ENCODE measurements at places on chromosomes 11 and 22.

- DNase-seq, result no peak
Measured at GRCh38 chr11:120932305-120932915, 91.5 kb upstream of the TBCEL start.

- DNase-seq, result no peak
Measured at GRCh38 chr22:47144791-47145425, 382.5 kb downstream of the TBC1D22A start.

DNA sequence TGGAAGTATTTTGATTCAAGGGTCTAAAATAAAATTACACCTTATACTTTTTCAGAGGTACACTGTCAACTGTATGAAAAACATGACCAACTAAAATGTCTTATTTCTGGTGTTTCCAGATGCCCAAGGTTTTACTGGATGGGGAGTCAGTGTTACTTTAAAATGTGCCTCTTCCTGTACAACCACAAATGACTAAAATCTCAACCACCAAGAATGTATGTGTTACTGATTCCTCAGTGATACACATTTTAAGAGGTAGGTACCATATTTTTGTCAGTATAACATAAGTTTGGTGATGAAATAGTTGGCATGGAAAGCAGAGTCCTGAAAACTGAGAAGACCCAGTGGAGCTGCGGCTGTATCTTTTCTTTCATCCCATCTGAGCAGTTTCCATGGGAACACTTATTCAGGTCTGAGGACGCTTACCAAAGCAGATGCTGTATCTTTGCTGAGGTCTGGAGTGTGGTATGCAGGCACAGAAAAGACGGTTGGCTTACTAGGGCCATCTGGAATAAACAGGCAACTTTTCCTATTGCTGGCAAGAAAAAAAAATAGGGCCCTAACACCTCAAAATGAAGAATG, 21.2 kb upstream of the TP53AIP1 start:
- DNase-seq, result no peak

DNA sequence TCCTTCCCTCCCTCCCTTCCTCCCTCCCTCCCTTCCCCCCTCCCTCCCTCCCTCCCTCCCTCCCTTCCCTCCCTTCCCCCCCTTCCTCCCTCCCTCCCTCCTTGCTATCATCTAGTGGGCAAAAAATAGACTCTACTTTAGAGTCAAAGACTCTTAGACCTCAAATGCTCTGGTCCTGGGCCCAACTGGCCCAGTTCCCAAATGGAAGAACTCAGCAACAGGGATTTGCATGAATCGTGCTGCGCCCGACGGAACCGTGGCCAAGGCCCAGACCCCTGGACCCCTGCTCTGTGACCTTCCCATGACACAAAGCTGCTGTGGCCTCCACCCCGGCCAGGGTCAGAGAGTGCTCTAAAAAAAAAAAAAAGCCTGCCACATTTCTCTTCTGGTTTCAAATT, 97.4 kb downstream of the WNT7B start:
- DNase-seq, result no peak

DNA sequence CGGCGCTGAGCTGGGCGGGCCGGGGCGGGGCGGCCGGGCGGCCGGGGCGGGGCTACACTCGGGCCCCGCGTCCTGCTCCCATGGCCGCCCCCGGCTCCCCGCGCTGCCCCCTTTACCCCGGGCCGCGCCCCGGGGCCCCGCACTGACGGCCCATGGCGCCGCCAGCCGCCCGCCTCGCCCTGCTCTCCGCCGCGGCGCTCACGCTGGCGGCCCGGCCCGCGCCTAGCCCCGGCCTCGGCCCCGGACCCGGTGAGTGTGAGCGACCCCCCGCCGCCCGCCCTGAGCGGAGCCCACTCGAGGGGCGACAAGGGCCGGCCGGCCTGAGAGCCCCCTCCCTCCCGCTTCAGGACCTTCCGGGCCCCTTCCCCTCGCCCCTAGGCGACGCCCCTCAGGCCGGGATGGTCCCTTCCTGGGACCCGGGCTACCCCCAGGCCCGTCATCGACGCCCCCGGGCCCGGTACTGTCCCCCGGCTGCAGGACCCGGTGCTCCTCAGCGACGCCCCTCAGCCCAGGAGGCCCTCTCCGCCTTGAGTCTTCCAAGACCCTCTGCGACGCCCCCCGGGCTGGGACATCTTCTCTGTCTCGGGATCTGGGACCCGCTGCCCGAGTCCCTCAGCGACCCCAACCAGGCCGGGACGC, at the start of gene KREMEN1:
TSS of gene KREMEN1 (plus strand) at position 57 of the 639 bp plus-strand sequence. CDS start at position 153, 96 bp downstream.
- no peak for DNase-seq

GRCh38 chr22:50523806-50524675, 1.4 kb downstream of the SCO2 start:
- no peak for DNase-seq

DNA sequence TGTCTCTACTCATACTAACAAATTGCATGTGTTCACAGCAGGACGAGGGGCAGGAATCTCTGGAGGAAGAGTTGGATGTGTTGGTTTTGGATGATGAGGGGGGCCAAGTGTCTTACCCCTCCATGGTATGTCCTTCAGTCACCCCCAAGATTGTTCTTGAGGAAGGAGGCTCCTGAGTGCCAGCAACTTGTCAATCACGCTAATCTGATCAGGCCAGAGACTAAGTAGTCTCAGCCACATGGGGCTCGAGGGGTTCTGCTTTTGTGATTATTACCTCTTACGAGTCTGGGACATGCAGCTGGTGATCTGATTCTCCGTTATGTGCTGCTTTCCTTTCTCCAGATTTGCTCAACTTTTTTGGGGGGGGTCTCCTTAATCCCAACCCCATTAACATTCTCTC, 54.3 kb downstream of the CTNND1 start:
- no peak for DNase-seq

DNA sequence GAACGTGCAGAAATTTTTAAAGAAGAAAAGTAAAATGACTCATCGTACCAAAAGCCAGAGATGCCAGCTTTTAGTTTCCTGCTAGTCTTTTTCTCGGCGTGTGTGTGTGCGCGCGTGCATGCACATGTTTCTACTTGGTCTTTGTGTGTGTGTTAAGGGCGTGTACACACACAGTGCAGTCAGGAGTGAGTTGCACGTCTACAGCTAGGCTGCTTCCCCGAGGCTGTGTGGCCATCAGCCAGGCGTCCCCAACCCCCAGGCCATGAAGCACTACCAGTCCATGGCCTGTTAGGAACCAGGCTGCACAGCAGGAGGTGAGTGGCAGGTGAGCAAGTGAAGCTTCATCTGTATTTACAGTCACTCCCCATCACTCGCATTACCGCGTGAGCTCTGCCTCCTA, 36.4 kb downstream of the KCNQ1 start:
- DNase-seq, result no peak

GRCh38 chr11:6067502-6067901, 36.9 kb upstream of the OR56A1 start:
- DNase-seq, result no peak

- no peak for DNase-seq
Measured at GRCh38 chr11:126592496-126593410, 237.3 kb downstream of the ST3GAL4 start.
